Pancreas (tissue), 10 donors: ENCODE measurements at places on chromosomes 5 and 9. TPM values are rescaled to one million over a fixed set of nuclear protein-coding genes. Genes with fewer than 3 reads are reported as not detected.

Gene OR1J2
- not detected for total RNA-seq

Gene ZCCHC7
- total RNA-seq = 16.5 TPM

- no peak for DNase-seq
These were observed 305.0 kb upstream of the IRX4 start for GRCh38 chr5:2187687-2188086.

GRCh38 chr9:136686794-136687711 is at the start of gene AGPAT2:
TSS of gene AGPAT2 (minus strand) at chr9:136687457. CDS start at chr9:136687357, 100 bp downstream.
- peak; percentile 95 for DNase-seq
